ENCODE measurements at places on chromosomes 6 and 20.

- no peak for DNase-seq
Observed at GRCh38 chr6:143614235-143614634, 63.5 kb upstream of the PHACTR2 start.

DNA sequence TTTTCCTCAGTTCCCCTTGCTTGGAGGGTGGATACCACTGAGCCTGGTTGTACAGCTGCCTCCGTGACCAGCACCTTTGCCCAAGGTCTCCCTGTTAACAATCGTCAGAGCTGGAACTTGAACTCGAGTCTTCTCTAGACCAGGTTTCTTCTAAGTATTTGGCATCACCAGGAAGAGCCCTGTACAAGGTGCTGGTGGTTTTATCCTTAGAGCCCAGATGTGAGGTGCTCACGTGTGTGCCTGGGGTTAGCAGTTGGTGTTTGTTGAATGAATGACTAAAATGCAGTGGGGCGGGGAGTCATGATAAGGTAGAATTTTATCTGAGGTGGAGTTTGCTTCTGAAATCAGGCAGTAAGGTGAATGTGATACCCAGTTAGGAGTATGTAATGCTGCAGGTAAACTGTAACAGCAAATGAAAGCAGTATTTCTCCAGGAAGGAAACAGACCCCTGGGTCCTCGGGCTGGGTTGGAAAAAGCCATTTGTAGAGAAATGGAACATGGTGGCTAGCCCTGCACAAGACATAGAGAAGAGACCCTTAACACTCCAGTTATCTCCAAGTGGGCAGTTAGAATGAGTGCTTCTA lies 3.1 kb downstream of the DNAJC5 start:
- no peak for DNase-seq

- DNase-seq: peak; percentile 26
Observed at GRCh38 chr6:135346747-135347146, 150.8 kb downstream of the AHI1 start.

- peak; percentile 52 for DNase-seq
Observed at GRCh38 chr6:139533171-139533570, 158.7 kb upstream of the CITED2 start.
